ENCODE measurements at places on chromosomes 16 and 17. TPM values are rescaled to one million over a fixed set of nuclear protein-coding genes. Genes with fewer than 3 reads are reported as not detected.

- DNase-seq, result no peak
Observed at GRCh38 chr17:81898029-81898866, 3.8 kb upstream of the NPB start.

The SLFN12L gene
- polyA plus RNA-seq, result not detected

The NGFR gene
- 12.2 TPM for polyA plus RNA-seq

DNA sequence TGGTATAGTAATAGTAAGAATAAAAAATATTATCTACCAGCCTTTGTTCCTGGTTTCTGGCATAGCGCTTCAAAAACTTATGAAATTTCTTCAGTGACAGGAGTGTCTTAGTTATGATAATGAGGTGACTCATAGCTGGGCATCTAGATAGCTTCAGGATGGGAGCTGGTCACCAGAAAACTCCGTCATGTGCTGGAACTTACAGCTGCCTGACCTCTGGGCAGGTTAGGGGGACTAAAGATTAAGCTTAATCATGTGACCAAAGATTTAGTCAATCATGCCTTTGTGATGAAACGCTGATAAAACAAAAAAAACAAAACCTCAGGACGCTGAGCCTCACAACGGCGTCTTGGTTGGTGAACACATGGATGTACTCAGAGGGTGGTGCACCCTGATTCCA lies 154.2 kb downstream of the MYO1D start:
- no peak for DNase-seq

DNA sequence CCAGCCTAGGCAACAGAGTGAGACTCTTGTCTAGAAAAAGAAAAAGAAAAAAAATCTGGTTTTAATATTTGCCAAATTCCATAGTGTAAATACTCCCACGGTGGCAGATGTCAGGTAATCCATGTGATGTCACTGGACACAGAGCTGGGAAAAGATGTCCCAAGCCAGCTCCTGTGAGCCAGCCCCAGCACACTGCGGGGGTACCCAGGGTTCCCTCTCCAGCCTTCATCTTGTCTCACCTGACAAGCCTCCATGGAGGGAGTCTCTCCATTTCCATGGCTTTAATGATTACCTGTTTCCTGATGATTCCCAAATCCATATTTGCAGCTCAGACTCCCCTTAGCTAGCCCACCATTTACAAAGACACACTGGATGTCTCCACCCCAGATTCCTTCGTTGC lies 4.6 kb downstream of the CD300LB start:
- no peak for DNase-seq

- DNase-seq, result no peak
Observed at GRCh38 chr16:2056681-2057407, 9.1 kb downstream of the TSC2 start.

DNA sequence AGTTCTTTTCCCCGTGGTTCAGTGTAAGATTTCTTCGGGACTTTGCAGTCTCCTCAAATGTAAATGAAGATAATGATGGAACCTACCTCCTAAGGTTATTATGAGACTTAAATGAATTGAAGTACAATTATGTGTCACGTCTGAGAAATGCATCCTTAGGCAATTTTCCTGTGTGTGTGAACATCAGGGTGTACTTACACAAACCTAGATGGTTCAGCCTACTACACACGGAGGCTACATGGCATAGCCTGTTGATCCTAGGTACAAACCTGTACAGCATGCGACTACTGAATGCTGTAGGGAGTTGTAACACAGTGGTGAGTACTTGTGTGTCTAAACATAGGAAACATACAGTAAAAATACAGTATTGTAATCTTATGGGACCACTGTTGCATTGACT lies 1.1 kb upstream of the FAM20A start:
- DNase-seq, result no peak

GRCh38 chr16:47317465-47318240 lies 143.2 kb downstream of the ITFG1 start:
- no peak for DNase-seq

The ENPP7 gene
- not detected for polyA plus RNA-seq

- DNase-seq, result no peak
Observed at GRCh38 chr17:56326001-56326359, 172.7 kb downstream of the ANKFN1 start.

The CETP gene
- 0.49 TPM for polyA plus RNA-seq

- DNase-seq, result no peak
Observed at GRCh38 chr17:67385122-67385988, 8.3 kb downstream of the PITPNC1 start.

The GGT6 gene
- not detected for polyA plus RNA-seq

DNA sequence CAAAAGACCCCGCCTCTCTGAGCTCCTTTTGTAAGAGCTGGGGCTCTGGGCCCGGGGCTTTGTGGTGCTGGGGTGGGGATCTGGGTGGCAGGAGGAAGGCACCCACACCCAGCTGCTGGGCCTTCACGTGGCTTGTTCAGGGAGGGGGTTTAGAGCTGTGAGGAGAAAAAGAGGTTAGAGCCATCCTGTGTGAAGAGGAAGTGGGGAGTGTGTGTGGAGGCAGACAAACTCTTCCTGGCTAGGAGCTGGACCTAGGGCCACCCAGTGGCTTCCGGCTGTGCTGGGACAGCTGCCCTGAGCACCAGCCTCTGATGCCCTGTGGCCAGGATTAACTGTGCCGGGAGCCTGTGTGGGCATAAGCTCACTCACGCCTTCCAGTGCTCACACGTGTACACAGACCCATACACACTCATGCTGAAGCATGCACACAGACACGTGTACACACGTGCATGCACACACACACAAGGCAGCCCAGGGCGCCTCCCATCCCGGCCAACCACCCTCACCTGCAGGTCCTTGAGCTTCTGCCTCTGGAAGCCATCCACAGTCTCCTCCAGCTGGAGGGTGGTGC lies 7.4 kb downstream of the CIBAR2 start:
- no peak for DNase-seq

DNA sequence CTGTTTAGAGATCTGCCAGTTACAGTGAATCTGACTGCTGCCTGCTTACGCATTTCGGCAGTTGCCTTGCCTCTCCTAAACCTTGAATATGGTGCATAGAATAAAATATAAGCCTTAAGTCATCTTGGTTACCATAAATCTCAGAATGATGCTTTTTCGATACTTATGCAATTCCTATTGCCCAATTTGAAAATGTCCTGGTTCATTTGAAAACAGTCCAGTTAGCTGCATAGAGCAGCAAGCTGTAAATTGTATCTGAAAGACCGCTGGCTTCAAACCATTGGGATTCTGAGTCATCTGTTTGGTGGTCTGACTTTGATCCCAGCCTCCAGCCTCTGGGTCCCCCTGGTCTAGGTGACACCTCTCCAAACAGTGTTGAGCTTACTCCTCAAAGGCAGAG lies 2.7 kb upstream of the PRKCA start:
- DNase-seq, result peak; percentile 53

DNA sequence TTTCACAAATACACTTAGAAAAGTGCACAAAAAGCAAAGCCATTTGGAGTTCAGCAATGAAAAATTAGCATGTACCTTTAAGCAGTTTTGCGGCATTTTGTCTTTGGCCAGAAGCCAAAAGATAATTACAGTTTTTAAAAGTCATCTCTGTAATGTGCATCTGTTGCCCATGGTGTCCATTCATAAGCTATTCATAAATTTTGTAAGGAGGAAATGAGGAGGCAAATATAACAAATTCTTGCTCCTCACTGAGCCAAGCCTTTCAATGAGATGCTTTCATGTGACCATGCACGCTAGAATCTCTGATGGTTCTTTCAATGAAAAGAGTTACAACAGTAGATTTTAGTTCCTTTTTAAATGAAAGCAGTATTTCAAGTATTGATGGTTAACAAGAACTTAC lies 247.1 kb upstream of the MON1B start:
- peak; percentile 38 for DNase-seq

GRCh38 chr16:77963185-77964044 lies 58.9 kb upstream of the CLEC3A start:
- DNase-seq, result no peak

The SNX11 gene
- polyA plus RNA-seq, result 19.2 TPM

GRCh38 chr17:28446716-28447395 lies 26.6 kb upstream of the SLC13A2 start:
- no peak for DNase-seq

GRCh38 chr16:73949574-73950320 lies 346.9 kb upstream of the PSMD7 start:
- DNase-seq, result no peak

GRCh38 chr17:82863383-82863940 lies 23.6 kb upstream of the ZNF750 start:
- DNase-seq, result no peak

The ITGAD gene
- polyA plus RNA-seq, result 0.31 TPM

- peak; percentile 75 for DNase-seq
Observed at GRCh38 chr17:17028059-17028877, 14.0 kb upstream of the MPRIP start.

The KCNJ12 gene
- 11.6 TPM for polyA plus RNA-seq

GRCh38 chr16:61128545-61129323 lies 907.5 kb downstream of the CDH8 start:
- no peak for DNase-seq

GRCh38 chr16:81514568-81515258 lies 70.1 kb downstream of the CMIP start:
- no peak for DNase-seq

GRCh38 chr17:7713782-7714181 lies 3.8 kb upstream of the DNAH2 start:
- DNase-seq, result no peak

The SMIM5 gene
- 0.42 TPM for polyA plus RNA-seq

- no peak for DNase-seq
Observed at GRCh38 chr17:80348551-80349150, 66.3 kb upstream of the ENDOV start.

GRCh38 chr17:48002266-48002915 lies 31.5 kb downstream of the CDK5RAP3 start:
- DNase-seq, result no peak

DNA sequence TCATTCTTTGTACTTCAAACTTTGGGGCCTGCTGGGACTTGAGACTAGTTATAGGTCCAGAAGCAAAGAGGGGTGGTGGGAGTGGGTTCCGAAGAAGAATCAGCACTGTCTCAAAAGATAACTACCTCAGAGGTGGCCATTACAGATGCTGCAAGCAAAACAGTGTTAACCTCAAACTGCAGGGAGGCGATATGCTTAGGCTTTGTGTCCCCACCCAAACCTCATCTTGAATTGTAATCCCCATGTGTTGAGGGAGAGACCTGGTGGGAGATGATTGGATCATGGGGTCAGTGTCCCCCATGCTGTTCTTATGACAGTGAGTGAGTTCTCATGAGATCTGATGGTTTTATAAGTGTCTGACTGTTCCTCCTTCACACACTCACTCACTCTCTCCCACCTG lies 545.3 kb downstream of the XYLT1 start:
- DNase-seq, result no peak

Data from cardiac muscle cell (in vitro differentiated cells and primary cell).